ENCODE measurements at places on chromosomes 12 and 14.

DNA sequence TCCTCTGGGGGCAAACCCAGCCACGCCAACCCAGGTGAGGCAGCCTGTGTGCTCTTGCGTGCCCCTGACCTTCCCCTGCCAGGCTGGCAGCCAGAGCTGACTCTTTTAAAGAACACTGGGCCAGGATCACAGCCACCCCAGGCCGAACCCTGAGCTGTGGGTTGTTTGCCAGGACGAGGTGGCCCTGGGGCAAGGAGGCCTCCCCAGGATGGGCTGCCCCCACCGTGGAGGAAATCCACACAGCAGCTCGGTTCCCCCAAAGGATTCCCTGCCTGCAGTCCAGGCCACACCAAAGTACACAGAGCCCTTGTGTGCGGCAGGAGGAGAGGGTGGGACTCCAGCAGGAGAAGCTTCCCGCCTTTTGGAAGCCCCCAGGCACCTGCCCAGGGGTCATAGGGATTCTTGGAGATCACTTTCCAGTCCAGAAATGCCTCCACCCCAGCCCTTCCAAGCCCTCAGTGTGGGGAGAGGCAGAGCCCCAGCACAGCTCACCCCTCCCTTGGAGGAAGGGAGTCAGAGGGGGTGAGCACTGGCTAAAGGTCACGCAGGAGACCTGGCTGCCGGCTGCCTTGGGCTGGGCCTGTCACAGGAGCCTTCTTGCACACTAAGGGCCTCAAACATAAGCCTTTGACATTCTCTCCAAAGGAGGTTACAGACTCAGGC lies 115.6 kb downstream of the CALM1 start:
- DNase-seq = no peak

GRCh38 chr12:42213023-42213422 lies 25.0 kb downstream of the YAF2 start:
- DNase-seq = no peak

DNA sequence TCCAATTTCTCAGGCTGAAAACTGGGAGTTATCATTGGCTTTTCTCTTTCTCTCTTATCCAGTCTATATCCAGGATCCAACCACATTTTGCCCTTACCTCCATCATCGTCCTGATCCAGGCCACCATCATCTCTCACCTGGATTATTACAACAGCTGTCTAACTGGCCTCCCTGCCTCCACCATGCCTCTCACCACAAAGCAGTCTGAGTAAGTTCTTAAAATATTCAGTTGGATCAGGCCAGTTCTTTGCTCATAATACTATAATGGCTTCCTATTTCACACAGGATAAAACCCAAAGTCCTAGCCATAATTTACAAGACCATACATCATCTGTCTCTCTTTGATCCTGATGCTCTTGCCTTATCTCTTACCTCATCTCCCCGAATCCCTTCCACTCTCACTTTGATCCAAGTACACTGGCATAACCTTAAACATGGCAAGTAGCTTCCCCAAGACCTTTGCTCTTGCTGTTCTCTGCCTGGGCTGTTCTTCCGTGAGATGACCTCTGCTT lies 133.4 kb upstream of the RAP1B start:
- DNase-seq = no peak

DNA sequence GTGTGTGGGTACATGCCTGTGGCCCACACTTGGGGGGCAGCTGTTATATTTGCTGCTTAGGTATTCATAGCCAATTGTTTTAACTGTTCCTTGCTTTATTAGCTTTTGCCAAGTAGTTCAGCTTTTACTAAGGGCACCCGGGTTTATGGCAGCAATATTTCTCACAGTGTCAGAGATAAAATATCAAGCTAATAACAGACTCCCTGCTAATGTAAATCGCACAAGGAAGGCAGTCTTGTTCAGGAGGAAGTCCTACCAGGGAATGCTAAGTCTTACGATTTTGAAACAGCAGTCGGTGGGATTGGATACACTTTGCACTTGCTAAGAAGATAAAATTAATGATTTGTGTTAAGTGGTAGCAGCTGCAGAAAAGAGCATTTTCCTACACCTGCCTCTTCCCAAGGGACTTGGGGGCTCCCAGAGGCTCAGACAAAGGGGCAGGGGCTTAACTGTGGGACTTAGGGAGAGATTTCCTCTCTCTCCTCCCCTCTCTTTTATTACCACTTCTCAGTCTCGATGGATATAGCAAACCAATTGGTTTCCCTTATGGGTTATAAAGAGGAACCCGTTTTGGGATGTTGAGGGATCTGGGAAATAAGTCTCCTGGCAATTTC lies 175.1 kb downstream of the NRXN3 start:
- no peak for DNase-seq

DNA sequence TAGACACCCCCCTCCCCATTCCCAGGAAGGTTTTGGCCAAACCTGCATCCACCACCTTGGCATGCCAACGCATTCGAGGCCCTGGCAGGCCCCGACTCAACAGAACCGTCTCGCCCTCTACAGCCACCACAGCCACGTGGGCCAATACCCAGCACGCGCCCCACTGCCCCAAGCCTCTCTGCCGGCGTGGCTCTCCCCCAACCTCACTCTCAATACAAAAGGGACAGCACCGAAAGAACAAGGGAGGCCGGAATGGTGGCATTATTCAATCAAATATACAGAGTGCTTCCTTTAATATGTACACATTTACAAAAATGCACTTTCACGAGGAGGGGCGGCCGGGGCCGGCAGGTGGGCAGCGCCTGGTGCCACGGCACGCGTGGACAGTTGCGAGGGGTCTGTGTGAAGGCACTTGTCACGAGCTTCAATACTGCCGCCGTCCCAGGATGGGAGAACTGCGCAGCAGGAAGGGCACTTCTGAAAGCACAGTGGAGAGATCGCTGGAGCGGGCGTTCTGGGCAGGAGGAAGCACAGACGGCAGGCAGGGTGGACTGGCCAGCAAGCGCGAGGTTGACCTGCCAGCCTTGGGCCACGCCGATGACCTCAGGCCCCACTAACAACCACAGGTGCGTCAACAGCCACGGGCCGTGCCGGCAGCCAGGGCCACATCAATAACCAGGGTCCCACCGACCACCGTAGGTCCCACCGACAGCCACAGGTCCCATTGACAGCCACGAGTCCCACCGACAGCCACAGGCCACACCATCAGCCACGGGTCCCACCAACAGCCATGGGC lies 26.9 kb downstream of the JAG2 start:
- no peak for DNase-seq

GRCh38 chr12:95802482-95803270 lies 12.1 kb upstream of the NTN4 start:
- DNase-seq = no peak

GRCh38 chr12:102735104-102735503 lies 181.9 kb downstream of the PAH start:
- no peak for DNase-seq

- DNase-seq = no peak
Observed at GRCh38 chr12:2902272-2902880, 11.7 kb downstream of the TULP3 start.

DNA sequence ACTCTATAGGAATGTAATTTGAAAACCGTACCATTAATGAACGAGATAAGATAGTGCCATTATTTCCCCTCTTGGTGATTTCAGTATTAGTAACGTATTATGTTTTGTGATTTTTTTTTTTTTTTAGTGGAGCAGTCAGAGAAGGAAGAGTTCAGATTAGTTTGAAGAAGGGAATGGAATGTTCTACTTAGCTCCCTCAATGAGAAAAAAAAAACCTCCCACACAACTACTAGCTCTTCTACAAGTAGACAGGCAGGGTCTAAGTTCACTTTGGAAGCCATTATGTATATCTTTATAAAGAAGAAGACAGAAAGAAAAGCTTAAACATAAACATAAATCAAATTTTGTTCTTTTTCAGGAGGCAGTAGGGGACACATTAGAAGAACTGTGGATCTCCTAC lies 27.3 kb downstream of the PNMA1 start:
- no peak for DNase-seq

DNA sequence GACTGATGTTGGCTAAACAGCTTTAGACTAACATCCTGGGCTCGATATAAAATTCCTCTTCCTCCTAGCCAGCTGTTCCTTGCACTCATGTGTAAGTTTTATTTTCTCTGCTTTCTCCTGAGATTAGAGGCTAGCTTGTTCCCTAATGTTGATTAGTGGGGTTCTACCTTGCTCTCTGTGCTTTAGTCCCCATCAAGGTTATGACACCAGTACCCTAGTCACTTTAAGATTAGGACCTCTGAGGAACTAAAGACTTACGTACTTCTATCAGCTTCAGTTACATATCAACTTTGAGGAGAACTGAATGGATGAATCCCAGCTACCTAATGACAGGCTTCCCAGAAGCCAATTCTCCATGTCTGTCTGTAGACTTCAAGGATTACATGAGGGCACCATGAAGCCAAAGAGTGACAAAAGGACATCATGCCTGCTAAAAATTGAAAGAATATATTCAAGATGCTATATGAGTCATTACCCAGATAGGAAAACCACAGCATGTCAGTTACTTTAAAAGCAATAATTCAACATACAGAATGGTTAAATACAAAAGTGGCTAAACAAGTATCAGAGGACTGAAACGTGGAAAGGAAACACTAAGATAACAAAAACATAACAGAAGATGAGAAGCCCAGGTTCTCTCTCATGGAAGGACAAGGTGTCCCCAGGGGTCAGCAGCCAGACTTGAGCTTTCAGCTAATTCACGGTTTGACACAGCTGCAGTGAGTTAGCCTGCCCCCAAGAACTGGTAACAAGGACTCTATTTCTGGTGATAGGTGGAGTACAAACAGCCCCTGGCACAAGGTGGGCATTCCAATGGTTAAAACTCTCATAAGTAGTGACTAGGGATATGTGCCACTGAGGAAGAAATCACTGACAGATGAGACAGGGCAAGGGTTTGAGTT lies 20.4 kb downstream of the ADAM20 start:
- DNase-seq = no peak

DNA sequence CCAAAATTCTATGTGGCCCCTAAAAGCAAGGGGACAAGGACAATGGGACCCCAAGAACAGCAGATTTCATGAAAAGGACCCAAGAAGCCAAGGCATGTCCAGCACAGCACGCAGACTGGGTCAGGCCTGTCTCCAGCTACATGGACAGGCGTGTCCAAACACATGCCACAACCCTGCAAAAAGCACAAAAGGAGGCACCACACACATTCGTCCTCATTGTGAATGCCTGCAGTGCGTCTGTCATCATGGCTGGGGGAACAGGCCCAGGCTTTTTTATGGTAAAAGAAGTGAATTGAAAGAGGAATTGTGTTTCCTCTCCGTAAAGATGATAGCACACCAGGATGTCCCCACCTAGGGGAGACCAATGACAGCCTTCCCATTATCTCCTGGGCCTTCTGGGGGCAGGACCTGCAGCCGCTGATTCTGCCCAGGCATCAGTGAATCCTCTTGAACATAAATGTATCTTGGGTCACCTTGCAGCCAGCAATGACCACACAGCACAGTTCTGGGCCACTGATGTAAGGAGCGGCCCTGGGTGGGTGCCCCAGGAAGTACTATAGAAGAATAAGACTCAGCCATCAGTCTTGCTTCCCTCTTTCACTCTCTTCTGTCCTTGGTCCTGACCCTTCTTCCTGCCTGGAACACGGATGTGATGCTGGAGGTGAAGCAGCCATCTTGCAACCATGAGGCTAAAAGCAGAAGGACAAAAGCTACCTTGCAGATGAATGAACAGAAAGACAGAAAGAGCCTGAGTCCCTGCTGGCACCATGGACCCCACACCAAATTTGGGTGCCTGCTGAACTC lies 29.8 kb upstream of the C14orf180 start:
- no peak for DNase-seq

DNA sequence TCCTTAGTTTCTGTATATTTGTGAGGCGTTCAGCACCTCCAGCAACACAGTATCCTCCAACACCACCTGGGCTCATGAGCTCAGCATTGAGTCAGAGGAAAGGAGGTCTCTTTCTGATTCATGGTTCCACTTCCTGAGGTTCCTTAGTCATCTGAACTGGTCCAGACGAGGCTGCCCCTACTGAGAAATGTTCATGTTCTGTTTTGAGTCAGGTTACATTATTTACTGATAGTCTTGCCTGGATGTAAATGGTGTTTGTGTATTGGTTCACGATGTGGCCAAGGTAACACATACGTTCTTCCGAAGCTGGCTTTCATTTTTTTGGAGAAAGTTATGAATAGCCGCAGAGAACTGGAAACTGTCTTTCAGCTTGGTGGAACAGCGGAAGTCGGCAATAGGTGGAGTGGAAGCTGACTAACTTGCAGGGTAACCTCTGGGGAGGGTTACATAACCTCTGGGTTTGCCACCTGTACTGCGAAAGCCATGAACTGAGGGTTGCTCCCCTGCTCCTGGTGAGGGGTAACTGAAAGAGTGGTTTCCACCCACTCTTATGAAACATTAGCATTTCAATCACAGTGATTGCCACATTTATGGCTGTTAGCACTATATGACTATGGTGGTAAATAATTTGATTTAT lies 42.2 kb upstream of the MANSC4 start:
- DNase-seq = peak; percentile 71

GRCh38 chr12:92369636-92370035 lies 224.0 kb upstream of the BTG1 start:
- DNase-seq = no peak

DNA sequence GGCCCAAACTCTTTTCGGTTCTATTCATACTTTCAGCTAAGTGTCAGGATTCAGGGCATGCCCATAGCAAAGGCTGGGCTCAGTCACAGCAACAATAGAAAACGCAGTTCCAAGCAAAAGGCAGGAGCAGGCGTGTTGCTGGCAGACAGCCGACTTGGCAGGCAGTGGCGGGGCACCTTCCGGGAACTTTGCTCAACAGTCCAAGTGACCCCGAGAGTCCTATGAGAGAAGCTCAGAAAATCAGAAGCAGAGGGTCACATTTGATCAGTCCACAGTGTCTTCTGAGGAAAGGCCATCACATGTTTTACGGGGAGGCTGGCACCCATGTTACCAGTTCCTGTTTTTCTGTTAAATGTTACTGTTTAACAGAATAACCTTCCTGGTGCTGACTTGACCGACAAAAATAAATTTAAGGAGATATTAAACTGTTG lies 115.0 kb downstream of the DACT1 start:
- no peak for DNase-seq

- no peak for DNase-seq
Observed at GRCh38 chr12:51601241-51601640, 10.2 kb downstream of the SCN8A start.

DNA sequence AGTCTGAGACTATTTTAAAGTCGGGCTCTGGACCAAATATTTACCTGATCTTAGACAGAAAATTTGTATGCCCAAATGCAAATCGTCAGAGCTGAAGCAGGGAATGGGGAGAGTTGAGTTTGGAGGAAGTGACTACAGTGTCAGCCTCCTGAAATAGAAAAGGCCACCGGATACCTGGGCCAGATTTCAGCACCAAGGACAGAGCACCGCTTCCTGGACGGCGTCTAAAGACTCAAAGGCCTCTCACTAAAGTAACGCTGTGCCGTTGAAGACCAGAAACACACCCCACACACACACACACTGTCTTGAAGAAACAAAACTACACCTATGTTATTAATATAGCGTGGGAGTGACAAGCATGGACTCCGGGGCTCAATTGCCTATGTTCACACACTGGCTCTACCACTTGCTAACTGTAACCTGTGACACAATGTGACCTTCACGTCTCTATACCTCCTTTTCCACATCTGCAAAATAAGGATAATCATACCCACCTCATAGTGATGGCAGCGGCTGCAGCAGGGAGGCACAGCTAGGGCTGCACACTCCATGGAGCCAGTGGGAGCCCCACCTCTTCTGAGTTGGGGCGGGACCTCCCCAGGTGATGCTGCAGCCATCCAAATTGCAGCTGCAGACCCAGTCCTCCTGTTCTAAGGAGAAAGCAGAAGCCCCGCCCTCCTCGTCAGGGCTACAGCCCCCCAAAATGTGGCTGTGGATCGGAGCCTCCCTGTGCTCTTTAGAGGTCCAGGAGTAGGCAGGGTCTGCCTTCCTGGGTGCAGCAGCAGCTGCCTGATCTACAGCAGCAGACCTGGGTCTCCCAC lies 35.6 kb downstream of the KRT76 start:
- DNase-seq = no peak

Data from activated naive CD4-positive, alpha-beta T cell treated with anti-CD3 and anti-CD28 coated beads, Interleukin-2, amount 50 U/mL, for 72 hours (primary cell).